Liver (tissue), 10 donors: ENCODE measurements at places on chromosomes 2 and 18. TPM values are rescaled to one million over a fixed set of nuclear protein-coding genes. Genes with fewer than 3 reads are reported as not detected.

The ELAC1 gene
- 10.2 TPM for total RNA-seq

The AQP12A gene
- total RNA-seq: not detected

The PRSS56 gene
- total RNA-seq: not detected

The PASK gene
- total RNA-seq: 8.8 TPM

The FER1L5 gene
- under 0.01 TPM for total RNA-seq

The TACR1 gene
- 0.84 TPM for total RNA-seq

The PDCL3 gene
- total RNA-seq: 4.2 TPM

The TXNDC2 gene
- total RNA-seq: under 0.01 TPM

- H3K4me1 ChIP-seq: no peaks in the 10 kb centered on the region
- H3K4me3 ChIP-seq: no peak overlapping the region
- no peaks in the 10 kb centered on the region for H3K27me3 ChIP-seq
- H3K27ac ChIP-seq: no peak overlapping the region
- H3K36me3 ChIP-seq: no peaks in the 10 kb centered on the region
- no peak for DNase-seq
Measured at GRCh38 chr18:5455674-5456073, 88.1 kb downstream of the EPB41L3 start.

- H3K4me3 ChIP-seq: no peak overlapping the region
- H3K36me3 ChIP-seq: no peaks in the 10 kb centered on the region
- H3K4me1 ChIP-seq: no peaks in the 10 kb centered on the region
- no peak for DNase-seq
Measured at GRCh38 chr2:60450488-60450887, 103.0 kb downstream of the BCL11A start.

DNA sequence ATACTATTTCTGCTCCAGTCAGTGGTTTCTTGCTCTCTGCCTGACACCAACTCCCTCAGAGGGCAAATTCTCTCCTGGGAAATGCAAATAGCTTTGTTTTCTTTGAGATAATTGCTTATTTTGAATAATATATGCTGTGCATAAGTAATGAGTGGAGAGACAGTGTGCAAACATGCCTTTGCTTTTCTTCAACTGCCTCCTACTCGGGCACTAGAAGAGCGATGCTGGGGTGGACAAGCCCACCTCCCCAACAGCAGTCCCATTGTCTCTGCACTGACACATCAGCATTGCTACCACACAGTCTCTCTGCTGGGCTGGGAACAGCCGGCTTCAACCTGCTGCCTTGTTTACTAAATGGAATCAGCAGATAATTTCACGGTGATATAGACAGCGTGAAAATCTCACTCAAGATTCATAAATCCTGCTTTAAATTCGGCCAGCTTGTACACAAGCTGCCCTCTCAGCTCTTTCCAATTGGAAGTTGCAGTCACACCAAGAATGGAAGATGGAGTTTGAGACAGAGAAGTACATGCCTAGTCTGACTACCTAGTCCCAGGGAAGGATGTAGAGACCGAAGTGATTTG lies 694.5 kb downstream of the TDRD15 start:
- no peaks in the 10 kb centered on the region for H3K4me1 ChIP-seq
- H3K27ac ChIP-seq: no peak overlapping the region
- DNase-seq: no peak
- no peak overlapping the region for H3K4me3 ChIP-seq
- H3K36me3 ChIP-seq: no peaks in the 10 kb centered on the region
- no peaks in the 10 kb centered on the region for H3K27me3 ChIP-seq

- H3K4me3 ChIP-seq: no peak overlapping the region
- H3K27me3 ChIP-seq: no peaks in the 10 kb centered on the region
- H3K36me3 ChIP-seq: no peaks in the 10 kb centered on the region
- no peak for DNase-seq
Measured at GRCh38 chr2:174593041-174593440, 4.6 kb downstream of the WIPF1 start.

GRCh38 chr2:83650161-83650560 lies 808.9 kb downstream of the SUCLG1 start:
- no peaks in the 10 kb centered on the region for H3K27me3 ChIP-seq
- no peak overlapping the region for H3K4me3 ChIP-seq
- DNase-seq: no peak

- H3K4me1 ChIP-seq: peaks cover 3% of the 10 kb centered on the region
- DNase-seq: no peak
- H3K27ac ChIP-seq: no peak overlapping the region
- H3K4me3 ChIP-seq: no peak overlapping the region
Measured at GRCh38 chr2:61762292-61762691, 91.6 kb downstream of the FAM161A start.

- no peak for DNase-seq
- no peaks in the 10 kb centered on the region for H3K27me3 ChIP-seq
- no peaks in the 10 kb centered on the region for H3K36me3 ChIP-seq
Measured at GRCh38 chr18:51754566-51754965, 557.1 kb upstream of the MEX3C start.

DNA sequence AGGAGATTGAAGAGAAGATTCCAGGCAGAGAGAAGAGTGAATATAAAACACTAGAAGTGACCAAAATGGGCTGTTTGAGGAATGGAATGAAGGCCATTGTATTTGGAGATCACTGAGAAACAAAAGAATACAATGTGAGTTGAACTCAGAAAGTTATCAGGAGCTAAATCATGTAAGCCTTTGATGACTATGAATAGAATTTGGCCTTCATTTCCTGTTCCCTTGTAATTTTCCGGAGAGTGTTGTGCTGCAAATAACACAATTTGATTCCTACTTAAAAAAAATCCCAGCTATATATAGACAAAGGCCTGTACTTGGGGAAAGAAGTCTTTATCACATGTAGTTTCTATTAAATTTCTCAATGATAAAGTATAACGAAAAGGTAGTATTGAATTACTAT lies 33.7 kb upstream of the KYNU start:
- H3K36me3 ChIP-seq: no peaks in the 10 kb centered on the region
- H3K4me1 ChIP-seq: no peaks in the 10 kb centered on the region
- DNase-seq: no peak
- H3K27me3 ChIP-seq: no peaks in the 10 kb centered on the region
- no peak overlapping the region for H3K27ac ChIP-seq
- no peak overlapping the region for H3K4me3 ChIP-seq

DNA sequence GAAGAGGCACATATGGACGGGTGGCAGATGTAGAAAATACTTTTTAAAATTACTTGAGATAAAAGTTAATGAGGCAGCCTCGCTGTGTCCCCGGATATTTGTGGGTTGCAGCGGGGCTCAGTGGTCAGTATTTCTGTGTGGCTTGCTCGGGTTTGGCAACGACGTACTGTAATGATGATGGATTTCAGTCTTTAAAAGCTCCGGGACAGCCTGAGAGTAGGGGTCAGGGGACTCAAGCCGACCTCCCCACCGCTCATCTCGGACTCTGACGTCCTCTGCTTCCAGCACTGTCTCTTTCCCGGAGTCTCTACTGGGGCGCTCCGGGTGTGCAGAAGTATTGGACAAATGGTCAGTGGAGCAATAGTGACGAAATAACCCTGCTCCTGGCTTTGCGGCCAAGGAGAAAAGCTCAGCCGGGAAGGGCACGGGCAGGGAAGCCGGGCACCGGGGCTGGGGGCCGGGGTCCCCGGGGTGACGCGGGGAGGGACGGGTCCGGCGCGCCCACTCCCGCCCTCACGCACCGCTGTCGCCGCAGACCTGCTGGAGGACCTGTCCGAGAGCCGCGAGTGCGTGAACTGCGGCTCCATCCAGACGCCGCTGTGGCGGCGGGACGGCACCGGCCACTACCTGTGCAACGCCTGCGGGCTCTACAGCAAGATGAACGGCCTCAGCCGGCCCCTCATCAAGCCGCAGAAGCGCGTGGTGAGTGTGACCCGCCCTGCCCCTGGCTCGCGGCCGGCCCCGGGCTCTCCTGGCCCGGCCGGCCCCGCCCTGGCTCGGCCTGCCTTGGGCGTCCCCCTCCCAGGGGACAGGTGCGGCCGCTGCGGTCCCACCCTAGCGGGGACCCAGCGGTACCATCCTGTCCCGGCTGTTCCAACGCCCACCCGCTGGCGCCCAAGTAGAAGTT lies 7.3 kb downstream of the GATA6 start:
- peak overlapping the region; percentile 46 for H3K27ac ChIP-seq
- H3K4me3 ChIP-seq: peak overlapping the region; percentile 29
- no peak for DNase-seq
- peaks cover 2% of the 10 kb centered on the region for H3K36me3 ChIP-seq

DNA sequence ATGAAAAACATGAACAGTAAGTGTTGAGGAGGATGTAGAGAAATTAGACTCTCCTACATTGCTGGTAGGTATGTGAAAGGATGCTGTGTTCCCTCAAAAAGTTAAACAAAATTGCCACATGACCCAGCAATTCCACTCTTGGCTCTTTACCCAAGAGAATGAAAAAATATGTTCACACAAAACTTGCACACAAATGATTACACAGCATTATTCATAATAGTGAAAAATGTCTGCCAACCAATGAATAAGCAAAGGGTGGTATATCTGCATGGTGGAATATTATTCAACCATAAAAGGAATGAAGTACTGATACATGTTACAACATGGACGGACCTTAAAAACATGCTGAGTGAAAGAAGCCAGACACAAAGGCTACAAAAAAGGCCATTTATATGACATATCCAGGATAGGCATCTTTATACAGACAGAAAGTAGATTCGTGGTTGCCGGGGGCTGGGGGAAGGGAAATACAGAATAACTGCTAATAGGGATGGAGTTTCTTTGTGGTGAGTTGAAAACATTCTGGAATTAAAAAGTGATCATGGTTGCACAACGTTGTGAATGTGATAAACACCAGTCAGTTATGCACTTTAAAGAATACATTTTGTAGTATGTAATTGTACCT lies 85.4 kb upstream of the MYO3B start:
- no peaks in the 10 kb centered on the region for H3K4me1 ChIP-seq
- H3K36me3 ChIP-seq: no peaks in the 10 kb centered on the region
- H3K27ac ChIP-seq: no peak overlapping the region
- no peak for DNase-seq
- H3K27me3 ChIP-seq: no peaks in the 10 kb centered on the region

DNA sequence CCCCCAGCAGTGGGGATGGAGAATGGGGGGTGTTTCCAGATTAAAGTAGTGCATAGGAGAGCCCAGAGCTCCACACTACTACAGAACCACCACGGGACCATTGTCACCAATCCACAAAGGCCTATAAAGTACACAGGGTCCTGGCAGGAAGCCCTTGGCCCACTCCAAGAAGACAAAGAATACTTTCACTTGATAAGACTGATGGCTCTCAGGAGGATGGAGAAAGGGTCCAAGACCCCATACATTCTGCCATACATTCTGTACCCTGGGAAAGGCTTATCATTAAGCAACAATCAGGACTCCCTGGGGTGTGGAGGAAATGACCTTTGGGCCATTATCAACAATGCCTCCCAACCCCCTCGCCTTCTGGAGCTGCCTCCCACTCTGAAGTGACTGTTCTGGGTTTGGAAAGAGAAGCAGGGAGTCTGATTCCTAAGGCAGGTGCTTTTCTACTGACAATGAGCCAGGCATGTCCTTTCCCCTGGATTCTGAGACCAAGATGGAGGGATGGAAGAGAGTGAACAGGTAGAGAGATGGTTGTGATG lies 85.4 kb downstream of the XDH start:
- DNase-seq: no peak
- no peaks in the 10 kb centered on the region for H3K36me3 ChIP-seq
- H3K27me3 ChIP-seq: no peaks in the 10 kb centered on the region
- H3K27ac ChIP-seq: no peak overlapping the region

GRCh38 chr2:84278386-84278785 lies 180.7 kb downstream of the SUCLG1 start:
- no peak overlapping the region for H3K4me3 ChIP-seq
- H3K27ac ChIP-seq: no peak overlapping the region
- DNase-seq: no peak
- no peaks in the 10 kb centered on the region for H3K27me3 ChIP-seq
- H3K36me3 ChIP-seq: no peaks in the 10 kb centered on the region

DNA sequence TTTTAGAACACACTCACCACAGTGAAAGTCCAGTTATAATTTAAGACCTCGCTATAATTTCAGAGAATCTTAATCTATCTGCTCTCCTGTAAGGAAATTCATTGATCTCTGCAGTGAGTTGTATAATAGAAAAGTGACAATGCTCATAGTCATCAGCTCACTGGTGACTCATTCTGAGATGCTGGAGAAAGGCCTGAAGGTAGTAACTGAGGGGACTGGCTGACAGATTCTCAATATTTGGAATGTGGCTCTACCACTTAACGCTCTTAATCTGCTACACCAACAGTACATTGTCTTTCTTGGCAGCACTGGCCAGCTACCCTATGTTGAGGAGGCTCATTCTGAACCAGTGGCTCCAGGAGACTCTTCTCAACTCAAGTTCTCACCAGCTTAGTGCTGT lies 246.1 kb downstream of the RPRM start:
- H3K27me3 ChIP-seq: no peaks in the 10 kb centered on the region
- H3K4me1 ChIP-seq: no peaks in the 10 kb centered on the region
- no peaks in the 10 kb centered on the region for H3K36me3 ChIP-seq
- DNase-seq: no peak

GRCh38 chr2:166825914-166826313 lies 62.4 kb upstream of the XIRP2 start:
- no peaks in the 10 kb centered on the region for H3K4me1 ChIP-seq
- no peak overlapping the region for H3K27ac ChIP-seq
- H3K36me3 ChIP-seq: no peaks in the 10 kb centered on the region
- H3K4me3 ChIP-seq: no peak overlapping the region
- no peak for DNase-seq
- no peaks in the 10 kb centered on the region for H3K27me3 ChIP-seq

- H3K36me3 ChIP-seq: no peaks in the 10 kb centered on the region
- H3K4me1 ChIP-seq: no peaks in the 10 kb centered on the region
- H3K4me3 ChIP-seq: no peak overlapping the region
Measured at GRCh38 chr18:46721331-46721730, 35.5 kb downstream of the ST8SIA5 start.

DNA sequence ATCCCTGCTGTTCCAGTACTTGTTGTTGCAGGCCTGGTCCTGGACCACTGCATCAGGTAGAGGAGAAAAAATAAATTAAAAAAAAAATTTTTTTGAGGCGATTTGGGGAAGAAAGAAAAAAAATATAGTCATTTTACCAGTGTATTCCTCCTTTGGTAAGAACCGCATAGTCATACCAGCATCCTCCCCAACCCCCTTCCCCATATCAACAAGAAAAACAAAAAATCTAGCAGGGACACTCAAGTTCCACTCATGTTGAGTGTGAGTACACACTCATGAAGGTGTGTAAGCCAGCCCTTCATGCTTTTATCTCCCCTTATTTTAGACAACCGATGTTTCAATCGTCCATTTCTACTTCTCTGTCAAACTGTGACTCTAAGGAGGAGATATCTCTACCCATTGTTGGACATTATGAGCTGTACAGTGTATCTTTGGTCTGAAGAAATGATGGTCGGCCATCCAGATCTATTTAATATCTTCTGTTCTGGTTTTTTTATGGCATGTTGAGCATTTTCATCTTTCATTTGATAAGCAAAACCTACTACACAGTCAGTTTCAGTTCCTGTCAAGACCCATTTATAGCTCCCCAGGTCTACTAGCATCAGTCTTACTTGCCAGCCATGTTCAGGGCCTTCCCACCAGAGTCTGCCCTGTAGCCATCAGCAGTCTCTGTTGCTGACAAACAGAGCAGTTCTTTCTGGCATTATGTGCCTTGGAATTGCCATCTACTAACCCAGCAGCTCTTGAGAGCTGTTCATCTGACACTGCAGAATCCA lies 20.0 kb downstream of the ELP2 start:
- DNase-seq: no peak
- H3K4me1 ChIP-seq: peaks cover 9% of the 10 kb centered on the region
- peaks cover 59% of the 10 kb centered on the region for H3K36me3 ChIP-seq

- no peak overlapping the region for H3K27ac ChIP-seq
- H3K4me3 ChIP-seq: no peak overlapping the region
- H3K27me3 ChIP-seq: no peaks in the 10 kb centered on the region
Measured at GRCh38 chr2:240836781-240837467, 16.9 kb upstream of the KIF1A start.
